HT-29 (cell line): ENCODE measurements at places on chromosomes 4 and X. TPM values are rescaled to one million over a fixed set of nuclear protein-coding genes. Genes with fewer than 3 reads are reported as not detected.

CFP gene
- total RNA-seq: 0.21 and 0.56 TPM in 2 replicates

MAGEA2 gene
- total RNA-seq: 0.94 TPM in 1 of 2 replicates, not detected in the other

CLDN22 gene
- not detected in 2 replicates for total RNA-seq

IL2 gene
- not detected in 2 replicates for total RNA-seq
